ENCODE measurements at places on chromosomes 7 and 10.
A peak's percentile ranks its signal among the peaks of the same experiment; 100 is the strongest.

DNA sequence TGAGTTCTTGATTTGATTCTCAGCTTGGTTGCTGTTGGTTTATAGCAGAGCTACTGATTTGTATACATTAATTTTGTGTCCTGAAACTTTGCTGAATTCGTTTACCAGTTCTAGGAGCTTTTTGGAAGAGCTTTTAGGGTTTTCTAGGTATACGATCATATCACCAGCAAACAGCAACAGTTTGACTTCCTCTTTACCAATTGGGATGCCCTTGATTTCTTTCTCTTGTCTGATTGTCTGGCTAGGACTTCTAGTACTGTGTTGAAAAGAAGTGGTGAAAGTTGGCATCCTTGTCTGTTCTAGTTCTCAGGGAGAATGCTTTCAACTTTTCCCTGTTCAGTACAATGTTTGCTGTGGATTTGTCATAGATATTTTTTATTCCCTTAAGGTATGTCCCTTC is 86.2 kb downstream of the PLXDC2 start:
- DNase-seq: no peak

DNA sequence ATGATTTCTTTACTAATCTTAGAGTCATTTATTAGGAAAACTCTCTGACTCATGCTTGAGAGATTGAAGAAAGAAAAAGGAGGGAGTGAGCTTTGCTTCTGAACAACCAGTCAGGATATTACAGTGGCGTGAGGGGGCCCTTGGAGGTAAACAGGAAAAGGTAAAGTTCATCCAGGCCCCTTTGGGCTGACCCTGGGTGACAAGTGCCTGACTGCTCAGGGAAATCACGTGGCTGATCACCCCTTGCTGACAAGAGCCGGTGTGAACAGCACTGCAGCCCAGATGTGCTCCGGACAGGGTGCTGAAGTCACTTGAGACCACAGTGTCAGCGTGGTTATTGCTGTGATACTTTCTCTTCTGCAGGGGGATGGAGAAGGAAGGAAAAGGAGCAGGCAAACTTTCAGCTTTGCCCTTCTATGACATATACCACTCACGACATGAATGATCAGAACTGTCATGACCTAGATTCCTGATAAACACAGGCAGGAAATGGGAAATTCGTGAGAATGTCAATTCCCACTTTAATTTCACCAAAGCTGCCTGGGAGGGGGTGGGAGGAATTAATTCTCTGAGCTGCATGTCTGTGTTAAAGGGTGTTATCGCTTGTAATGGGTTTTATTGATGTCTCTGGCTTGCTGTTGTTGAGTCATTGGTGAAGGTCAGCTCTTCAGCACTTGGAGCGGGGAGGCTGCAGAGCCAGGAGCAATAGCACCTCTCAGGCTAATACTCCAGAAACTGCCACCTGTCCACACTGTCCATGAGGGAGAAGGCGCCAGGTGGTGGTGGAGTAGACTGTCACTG is 139.8 kb upstream of the AOAH start:
- peak; percentile 73 for DNase-seq

DNA sequence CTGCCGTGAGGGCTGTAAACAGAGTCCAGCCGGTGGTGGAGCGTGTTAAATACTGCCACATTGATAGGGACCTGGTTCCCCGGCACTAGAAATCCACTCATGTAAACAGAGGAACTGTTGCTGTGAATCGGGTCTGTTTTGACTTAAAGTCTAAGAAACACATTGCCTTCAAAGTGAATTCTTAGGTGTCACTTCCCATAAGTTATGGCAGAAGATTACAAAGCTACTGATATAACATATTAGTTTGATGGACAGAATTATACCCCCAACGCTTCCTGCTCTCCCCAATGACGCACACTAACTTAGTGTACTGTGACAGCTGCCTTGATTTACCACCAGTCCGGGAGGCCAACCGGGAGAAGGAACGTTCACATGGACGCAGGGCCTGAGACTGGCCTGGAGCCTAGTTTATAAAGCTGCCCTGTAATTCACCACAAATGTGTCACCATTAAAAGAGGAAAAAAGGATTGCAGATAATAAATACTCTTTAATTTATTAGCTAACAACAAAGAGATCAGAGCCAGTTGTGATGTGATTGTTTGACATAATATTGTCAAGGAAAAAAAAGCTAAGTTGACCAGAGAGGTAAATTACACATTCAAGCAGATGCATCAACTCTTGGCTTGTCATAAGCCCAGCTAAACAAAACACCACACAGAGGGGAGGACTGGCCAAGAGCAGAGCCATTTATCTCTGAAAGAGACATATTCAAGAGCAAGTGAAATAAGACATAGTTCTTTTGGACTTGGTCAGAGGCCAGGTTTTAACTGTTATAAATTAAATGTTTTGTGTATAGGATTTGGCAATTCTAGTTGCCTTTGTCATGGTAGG is 820.6 kb downstream of the LRMDA start:
- DNase-seq: no peak

DNA sequence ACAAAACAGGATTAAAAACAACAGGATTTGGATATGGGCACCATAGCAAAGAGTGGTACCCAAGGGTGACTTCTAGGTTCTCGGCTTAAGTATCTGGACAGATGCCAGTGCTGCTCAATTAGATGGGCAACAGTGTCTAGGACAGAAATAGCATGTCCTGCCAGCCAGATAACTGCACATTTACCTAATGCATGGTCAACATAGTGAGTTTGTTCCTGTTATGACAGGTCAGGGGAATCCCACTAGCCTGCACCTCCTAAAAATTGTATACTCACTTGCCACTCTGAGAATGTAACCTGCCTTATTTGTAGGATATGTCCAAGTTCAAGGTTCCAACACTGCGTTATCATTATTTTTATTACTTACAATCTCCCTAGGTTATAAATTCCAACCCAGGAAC is 471.7 kb downstream of the GRM8 start:
- DNase-seq: no peak

GRCh38 chr10:3774018-3774813 is 10.8 kb downstream of the KLF6 start:
- no peak for DNase-seq

DNA sequence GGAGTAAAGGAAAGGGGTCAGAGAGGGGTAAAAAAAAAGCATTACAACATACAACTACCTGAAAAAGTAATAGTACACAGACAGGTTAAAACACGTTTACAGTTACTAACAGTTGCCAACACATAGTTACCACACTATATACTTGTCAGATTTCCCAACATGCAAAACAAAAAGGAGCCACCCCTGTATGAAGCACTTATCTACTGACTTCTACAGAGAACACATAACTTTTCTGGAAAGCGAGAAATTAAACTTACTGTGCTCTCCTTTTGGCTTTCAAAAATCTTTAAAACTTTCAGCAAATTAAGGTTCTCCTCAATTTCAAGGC is 2.1 kb downstream of the ABI1 start:
- no peak for DNase-seq

DNA sequence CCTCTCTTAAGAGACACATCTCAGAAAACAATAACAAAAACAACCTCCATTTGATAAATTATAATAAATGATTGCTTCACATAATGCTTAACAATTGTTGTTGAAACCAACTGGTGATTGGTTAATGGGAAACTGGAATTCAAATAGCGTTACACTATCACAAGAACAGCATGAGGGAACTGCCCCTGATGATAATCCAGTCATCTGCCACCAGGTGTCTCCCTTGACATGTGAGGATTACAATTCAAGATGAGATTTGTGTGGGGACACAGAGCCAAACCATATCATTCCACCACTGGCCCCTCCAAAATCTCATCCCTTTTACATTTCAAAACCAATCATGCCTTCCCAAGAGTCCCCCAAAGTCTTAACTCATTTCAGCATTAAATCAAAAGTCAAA is 375.9 kb downstream of the BMPER start:
- no peak for DNase-seq

DNA sequence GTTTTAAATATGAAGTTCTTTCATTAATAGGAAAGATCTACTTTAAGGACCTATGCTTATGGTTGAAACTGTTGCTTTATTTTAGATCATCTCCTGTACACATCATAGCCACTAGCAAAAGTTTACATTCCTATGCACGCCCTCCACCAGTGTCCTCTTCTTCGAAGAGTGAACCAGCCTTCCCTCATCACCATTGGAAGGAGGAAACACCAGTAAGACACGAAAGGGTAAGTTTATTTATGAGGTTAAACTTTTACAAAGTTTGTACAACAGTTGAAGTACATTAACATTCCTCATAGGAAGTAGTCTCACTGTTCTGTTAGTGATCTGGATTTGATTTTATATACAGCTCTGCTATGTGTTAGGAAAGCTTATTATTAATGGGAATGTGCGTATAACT is 16.9 kb downstream of the HBP1 start:
- no peak for DNase-seq

DNA sequence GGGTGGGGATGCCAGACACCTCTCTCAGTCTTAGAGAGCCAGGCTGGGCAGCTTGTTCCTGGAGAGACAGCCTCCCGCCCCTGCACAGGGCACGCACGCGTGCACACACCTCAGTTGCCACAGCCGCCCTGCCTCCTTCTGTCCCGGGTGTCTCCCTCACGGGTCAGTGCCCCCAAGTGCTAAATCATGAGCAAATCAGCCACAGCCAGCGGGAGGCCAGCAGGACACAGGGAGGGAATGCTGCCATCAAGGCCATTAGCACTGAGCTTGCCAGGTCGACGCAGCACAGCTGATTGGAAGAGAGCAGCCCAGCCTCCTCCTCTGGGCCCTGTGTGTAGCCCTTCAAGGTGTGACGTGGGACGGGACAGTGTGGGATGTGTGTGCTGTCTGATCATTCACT is 130.4 kb downstream of the CDH23 start:
- DNase-seq: no peak

DNA sequence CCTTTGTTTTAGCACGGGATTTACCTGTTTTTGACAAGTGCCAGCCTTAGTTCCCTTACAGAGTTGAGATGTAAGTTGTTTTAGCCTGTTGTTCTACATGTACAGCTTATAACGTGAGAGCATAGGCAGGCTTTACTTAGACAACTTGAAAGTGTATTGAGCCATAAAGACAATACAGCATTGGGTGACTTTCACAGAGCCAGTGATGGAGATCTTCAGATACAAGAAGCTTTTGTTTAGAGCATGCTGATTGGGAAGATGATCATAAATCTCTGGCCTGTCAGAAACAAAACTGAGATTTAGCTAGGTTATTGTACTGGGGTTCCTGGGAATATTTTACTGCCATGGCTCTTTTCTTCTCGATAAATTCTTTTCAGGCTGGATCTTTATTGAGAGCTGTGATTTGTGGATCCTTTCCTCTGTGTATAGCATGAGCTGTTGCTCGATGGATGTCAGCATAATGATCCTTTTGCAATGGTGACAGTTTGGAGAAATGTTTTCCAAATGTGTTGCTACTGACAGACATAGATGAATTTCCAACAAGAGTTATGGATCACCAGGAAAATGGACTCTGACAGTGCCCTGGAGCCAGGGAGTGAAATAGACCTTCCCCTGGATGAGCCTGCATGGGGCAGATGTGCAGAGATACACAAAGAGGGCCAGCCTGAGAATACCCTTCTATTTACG is 30.2 kb downstream of the LHFPL3 start:
- DNase-seq: no peak

DNA sequence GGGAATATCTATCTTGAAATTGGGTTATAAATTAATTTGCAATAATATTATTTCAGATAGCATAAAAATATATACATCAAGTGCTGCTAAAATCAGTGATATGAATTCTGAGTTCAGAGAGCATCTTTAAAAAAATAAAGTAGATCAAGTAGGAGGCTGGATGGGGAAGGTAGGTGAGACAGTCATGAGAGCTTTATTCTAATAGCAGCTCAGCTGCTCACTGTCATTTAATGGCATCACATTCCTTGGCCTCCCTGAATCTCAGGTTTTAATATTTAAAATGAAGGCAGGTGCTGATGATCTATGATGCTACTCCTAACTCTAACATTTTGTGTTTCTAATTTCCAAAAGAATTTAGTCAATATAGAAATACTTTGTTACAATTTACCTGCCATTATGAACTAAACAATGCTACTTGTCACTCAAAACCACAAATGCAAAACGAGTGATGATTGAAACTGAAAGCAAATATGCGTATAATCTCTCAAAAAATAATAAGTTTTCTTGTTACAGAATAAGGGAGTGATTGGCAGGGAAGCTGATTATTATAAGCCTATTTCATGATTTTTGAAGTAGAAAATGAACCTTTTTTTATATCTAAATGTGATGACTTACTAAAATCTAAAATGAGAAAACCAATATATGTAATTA is 147.6 kb upstream of the CSTF2T start:
- DNase-seq: no peak

GRCh38 chr10:3472287-3473051 is 299.9 kb upstream of the PITRM1 start:
- DNase-seq: no peak

DNA sequence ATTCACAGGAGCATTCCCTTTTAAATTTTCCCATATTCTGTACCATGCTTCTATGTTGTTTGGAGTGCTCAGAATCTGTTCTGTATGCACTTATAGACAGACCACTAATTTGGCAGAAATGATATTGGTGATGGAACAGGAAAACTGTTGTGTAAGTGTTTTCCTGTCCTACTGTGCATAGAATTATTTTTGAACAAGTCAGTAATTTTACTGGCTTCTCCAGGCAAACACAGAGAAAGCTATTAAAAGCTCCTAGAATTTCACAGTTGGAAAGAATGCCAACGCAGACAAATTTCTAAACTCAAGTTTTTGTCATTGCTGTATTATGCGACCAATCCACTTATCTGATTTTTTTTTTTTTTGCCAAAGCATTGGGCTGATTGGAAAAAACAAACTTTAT is 55.7 kb downstream of the ANKMY2 start:
- no peak for DNase-seq

DNA sequence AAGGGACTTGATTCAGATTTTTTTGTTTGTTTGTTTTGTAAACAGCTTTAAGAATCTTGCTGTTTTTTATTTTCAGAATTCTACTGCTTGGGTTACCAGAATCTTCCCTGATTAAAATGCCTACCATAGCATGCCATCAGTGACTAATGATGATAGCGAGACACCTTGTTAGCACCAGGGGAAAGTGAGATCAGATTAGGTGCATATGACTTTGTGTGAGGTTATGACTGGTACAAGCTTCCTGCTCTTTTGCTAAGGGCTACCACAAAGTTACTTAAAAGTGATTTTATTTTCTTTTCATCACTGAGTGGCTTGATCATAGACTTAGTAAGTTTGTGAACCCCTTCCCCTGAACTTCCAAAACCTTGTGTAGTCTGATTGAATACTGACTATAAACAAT is 93.5 kb downstream of the SND1 start:
- no peak for DNase-seq

DNA sequence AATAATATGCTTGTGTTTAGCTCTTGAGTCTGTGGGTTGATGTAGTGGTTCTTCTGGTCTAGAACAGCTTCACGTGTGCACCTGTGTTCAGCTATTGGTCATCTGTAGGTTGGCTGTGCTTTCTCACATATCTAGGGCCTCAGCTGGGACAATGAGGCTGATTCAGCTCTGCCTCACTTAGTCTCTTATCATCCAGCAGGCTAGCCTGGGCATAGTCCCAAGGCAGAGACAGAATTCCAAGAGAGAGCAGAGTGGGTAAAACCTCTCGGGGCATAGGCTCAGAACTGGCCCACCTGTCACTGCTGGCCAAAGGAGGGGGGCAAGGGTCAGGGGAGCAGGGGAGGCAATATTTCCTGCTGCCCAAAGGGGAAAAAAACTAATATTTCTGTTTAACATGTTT is 32.0 kb upstream of the MXI1 start:
- no peak for DNase-seq

Measured in NK-92 treated with Interleukin-12 subunit alpha and Interleukin-12 subunit beta, amount 100 ng/mL, for 24 hours (cell line).